Endodermal cell (in vitro differentiated cells): ENCODE measurements at places on chromosomes 5 and 9. TPM values are rescaled to one million over a fixed set of nuclear protein-coding genes. Genes with fewer than 3 reads are reported as not detected.

PTPN3 gene
- 4.6 to 6.1 TPM (median 5.0 TPM) in 3 replicates for total RNA-seq

SLC6A7 gene
- total RNA-seq = not detected in 2 replicates

ATOSB gene
- 20.9 and 22.7 TPM in 2 replicates for total RNA-seq

GRCh38 chr9:21465859-21466518 lies 16.1 kb downstream of the IFNE start:
- no peaks in the 10 kb centered on the region for H3K27me3 ChIP-seq
- no peaks in the 10 kb centered on the region for H3K36me3 ChIP-seq
- H3K4me3 ChIP-seq = no peak overlapping the region
- DNase-seq = no peak
- H3K4me1 ChIP-seq = no peaks in the 10 kb centered on the region
- H3K27ac ChIP-seq = no peak overlapping the region

DNA sequence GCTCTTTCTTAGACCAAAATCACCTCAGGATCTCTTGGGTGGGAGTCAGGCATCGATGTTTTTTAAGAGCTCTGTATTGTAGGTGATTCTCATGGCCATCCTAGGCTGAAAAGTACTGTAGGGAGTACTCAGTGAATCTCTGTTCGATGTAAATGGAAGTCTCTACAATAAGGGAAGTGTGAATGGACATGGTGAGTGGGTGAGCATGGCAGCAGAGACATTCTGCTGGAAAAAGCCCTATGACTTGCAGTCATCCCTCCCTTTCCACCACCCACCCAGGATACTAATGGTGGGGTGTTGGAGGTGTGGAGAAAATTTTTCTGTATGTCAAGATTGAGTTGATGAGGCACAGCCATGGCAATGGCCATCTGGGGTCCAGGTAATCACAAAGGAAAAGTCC lies 30.9 kb downstream of the ZNF366 start:
- no peaks in the 10 kb centered on the region for H3K27me3 ChIP-seq
- H3K4me3 ChIP-seq = no peak overlapping the region
- H3K27ac ChIP-seq = no peak overlapping the region
- no peaks in the 10 kb centered on the region for H3K4me1 ChIP-seq
- no peaks in the 10 kb centered on the region for H3K36me3 ChIP-seq
- no peak for DNase-seq

DNA sequence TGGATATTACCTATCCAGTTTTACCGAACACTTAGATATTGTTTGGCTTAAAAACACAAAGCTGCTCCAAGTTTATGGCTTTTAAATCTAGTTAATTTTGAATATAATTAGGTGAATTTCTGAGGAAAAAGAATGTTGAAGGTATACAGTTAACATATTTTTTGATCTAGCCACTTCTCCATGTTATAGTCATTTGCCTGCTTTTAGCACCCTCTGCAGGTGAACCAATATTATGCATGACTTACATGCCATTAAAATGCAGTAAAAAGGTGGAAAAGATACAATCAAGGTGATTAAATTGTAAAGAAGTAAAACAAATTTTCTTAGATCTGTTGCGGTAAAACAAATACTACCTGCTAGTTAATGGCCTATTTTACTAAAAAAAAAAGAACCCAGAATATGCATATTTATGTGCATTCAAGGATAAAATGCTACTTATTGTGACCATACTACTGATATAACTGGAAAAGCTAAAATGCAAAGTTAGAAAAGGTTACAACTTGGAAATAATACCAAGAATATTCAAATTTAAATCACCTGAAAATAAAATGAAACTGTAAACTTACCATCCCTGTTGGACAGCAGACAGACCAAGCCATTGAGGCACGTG lies 132.1 kb downstream of the AP3B1 start:
- no peak for DNase-seq
- H3K4me3 ChIP-seq = no peak overlapping the region
- H3K27ac ChIP-seq = no peak overlapping the region
- H3K36me3 ChIP-seq = peaks cover 8% of the 10 kb centered on the region
- no peaks in the 10 kb centered on the region for H3K27me3 ChIP-seq

- H3K4me3 ChIP-seq = no peak overlapping the region
- H3K36me3 ChIP-seq = no peaks in the 10 kb centered on the region
- no peak overlapping the region for H3K27ac ChIP-seq
- H3K4me1 ChIP-seq = no peaks in the 10 kb centered on the region
Observed at GRCh38 chr5:150186137-150186536, 3.7 kb upstream of the SLC6A7 start.

GRCh38 chr5:64619609-64620008 lies 70.7 kb upstream of the SHISAL2B start:
- no peaks in the 10 kb centered on the region for H3K36me3 ChIP-seq
- no peak overlapping the region for H3K4me3 ChIP-seq
- H3K27me3 ChIP-seq = no peaks in the 10 kb centered on the region
- no peaks in the 10 kb centered on the region for H3K4me1 ChIP-seq

- H3K4me3 ChIP-seq = no peak overlapping the region
- no peaks in the 10 kb centered on the region for H3K4me1 ChIP-seq
- DNase-seq = no peak
- no peaks in the 10 kb centered on the region for H3K27me3 ChIP-seq
- no peaks in the 10 kb centered on the region for H3K36me3 ChIP-seq
Observed at GRCh38 chr9:16303506-16303905, 567.0 kb downstream of the BNC2 start.
